ENCODE measurements at places on chromosomes 4 and X.

DNA sequence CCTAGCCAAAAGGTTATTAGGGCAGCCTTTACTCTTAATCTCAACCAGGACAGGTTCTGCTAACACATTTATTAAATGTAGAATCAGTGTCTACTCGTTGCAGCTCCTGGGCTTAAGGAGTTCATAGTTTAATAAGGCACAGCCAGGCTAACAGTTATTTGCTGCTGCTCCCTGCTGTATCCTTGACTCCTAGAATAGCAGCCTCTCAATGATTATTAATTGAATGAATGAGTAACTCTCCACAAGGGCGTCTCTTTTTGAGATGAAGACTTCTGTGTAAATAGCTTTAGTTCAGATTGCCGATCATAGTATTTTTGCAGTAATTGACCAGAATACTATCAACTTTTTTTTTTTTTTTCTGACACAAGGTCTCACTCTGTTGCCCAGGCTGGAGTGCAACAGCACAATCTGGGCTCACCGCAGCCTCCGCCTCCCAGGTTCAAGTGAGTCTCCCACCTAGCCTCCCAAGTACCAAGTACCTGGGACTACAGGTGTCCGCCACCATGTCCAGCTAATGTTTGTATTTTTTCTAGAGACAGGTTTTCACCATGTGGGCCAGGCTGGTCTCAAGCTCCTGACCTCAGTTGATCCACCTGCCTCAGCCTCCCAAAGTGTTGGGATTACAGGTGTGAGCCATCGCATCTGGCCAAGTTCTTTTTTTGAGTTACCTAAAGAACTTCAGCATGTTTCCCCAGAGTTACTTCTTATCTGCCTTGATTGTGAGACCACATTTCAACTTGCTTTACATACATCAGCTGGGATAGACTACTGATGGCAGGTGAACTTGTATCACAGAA is 2.9 kb downstream of the UGDH start:
- DNase-seq, result no peak

DNA sequence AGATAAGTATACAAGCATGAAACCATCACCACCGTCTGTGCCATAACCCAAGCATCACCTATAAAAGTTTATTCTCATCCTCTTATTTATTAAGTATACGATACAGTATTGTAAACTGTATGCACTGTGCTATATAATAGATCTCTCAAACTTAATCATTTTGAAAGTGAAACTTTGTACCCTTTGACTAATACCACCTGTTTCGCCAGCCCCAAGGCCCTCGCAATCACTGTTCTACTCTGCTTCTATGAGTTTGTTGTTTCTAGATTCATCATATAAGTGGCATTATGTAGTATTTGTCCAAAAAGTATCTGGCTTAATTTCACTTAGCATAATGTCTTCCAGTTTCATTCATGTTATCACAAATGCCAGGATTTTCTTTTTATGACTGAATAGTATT is 72.1 kb upstream of the DOCK11 start:
- DNase-seq, result no peak

DNA sequence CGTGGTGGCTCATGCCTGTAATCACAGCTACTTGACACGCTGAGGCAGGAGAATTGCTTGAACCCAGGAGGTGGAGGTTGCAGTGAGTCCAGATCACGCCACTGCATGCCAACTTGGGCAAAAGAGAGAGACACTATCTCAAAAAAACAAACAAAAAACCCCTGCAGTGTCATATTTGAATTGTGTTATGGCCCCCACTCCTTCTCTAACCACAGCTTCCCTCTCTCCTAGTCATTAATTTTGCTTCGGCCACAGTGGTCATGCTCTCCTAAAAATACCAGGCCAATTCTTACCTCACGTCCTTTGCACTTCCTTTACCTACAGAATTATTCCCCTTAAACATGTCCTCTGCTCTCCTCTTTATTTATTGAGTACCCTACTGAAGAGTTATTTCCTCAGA is 206.1 kb downstream of the PPP3CA start:
- no peak for DNase-seq

DNA sequence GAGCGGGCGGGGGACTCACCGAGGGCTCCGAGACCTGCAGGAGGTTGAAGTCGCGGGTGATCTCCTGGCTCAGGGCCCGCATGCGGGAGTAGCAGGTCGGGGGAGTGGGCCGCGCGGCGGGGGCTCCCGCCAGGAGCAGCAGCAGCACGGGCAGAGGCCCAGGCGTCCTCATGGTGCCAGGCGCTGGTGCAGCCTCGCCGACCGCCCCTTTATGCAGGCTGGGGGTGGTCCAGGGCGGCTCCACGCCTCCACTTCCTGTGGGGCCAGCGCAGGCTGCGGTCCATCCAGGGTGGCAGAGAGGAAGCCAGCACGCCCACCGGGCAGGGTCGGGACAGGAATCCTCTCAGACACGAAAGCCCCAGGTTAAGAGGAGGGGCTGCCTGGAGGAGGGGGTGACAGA is at the start of gene CYTL1:
TSS of gene CYTL1 (minus strand) at position 185 of the 400 bp plus-strand sequence. CDS start at position 172, 13 bp downstream.
- no peak for DNase-seq

- no peak for DNase-seq
Observed at GRCh38 chrX:16451334-16451733, 198.6 kb upstream of the S100G start.

GRCh38 chr4:98626350-98626749 is 32.1 kb downstream of the TSPAN5 start:
- peak; percentile 41 for DNase-seq

DNA sequence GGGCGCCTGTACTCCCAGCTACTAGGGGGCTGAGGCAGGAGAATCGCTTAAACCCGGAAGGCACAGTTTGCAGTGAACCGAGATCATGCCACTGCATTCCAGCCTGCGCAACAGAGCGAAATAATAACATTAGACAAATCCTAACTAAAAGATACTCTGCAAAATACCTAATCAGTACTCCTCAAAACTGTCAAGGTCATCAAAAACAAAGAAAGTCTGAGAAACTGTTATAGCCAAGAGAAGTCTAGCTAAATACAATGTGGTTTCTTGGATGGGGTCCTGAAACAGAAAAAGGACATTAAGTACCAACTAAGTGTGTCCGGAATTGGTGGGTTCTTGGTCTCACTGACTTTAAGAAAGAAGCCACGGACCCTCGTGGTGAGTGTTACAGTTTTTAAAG is 14.6 kb upstream of the ACSL4 start:
- DNase-seq, result no peak

- DNase-seq, result no peak
Observed at GRCh38 chrX:52852110-52852860, 15.6 kb downstream of the XAGE3 start.

- no peak for DNase-seq
Observed at GRCh38 chr4:81921751-81922159, 450.0 kb upstream of the RASGEF1B start.

GRCh38 chr4:137961051-137961438 is 281.1 kb downstream of the SLC7A11 start:
- peak; percentile 10 for DNase-seq

- DNase-seq, result no peak
Observed at GRCh38 chrX:86137071-86137470, 11.2 kb upstream of the DACH2 start.

GRCh38 chr4:73446336-73446938 is 10.4 kb downstream of the AFP start:
- peak; percentile 10 for DNase-seq

DNA sequence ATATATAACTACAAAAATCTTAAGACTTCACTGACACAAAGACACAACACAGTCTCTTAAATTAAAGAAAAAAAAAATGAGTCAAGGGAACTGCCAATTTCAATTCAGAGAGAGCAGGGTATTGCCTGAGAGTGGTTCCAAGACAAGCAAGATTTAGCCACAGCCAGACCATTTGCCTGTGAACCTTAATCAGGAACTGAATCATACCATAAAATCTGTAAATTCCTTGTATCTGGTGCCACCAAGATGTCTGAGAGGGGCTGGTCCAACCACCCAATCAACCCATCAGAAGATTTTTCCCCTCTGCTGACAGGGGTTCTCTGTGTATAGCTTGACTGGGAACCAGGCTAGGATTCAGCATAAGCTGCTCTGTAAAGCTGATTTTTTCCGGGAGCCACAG is 159.2 kb downstream of the CPEB2 start:
- DNase-seq, result no peak

DNA sequence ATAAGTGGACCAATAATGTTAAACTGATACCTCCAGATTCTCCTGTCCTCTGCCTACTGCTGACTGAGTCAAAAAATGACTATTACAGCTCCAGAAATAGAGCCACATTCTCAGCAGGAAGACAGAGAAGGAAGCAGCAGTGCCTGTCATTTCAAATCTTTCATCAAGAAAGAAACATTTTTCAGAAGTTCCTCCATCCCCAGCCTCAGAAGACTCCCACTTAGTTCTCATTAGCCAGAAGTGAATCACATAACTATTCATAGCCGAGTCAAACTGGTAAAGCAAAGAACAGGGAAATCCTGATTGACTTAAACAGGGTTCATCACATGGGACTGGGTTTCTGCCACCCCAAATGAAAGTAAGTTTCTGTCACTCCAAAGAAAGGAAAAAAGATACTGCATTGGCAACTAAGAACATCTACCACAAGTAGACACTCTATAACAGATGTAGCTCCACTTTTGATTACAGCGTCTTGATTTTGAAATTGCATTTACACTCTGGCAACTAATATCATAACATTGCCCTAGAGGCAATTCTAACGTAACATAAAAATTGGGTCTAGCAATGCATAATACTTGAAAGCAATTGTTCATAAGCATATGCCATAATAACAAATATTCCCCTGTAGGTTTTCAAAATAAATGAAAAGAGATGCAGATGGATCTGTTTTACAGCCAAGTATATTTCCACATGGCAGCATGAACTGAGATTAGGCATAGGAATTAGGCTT is 599.8 kb downstream of the GALNTL6 start:
- DNase-seq, result no peak

DNA sequence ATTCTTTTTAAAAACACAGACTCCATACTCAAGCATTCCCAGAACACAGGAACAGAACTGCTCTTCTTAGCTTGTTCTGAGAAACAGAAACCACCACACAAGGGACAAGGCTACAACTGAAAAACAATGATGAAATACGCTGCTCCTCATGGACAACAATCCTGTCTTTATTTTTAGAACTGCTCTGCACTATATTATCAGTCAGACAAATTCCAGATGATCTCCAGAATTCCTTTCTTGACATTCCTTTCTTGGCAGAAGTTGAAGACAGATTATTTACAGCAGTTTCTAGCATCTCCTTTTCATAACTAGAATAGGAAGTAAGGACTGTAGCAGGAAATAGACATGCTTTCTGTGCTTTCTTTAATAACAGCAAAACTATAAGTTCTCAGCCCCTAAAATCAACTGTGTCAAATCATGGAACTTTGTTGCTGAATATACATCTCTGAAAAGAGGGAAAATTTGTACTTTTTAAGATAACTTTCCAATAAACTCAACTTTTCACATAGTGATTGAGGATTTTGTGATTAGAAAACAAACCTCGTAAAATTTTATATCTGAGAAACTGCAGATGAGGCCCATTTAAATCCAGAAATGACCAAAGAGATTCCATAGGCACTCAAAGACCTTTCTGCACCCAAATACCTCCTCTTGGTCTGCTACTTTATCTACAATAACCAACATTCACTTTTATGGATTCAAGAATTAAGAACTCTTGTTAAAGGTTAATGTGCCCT is 35.9 kb downstream of the ANTXR2 start:
- no peak for DNase-seq

- no peak for DNase-seq
Observed at GRCh38 chrX:31836479-31836878, 764.6 kb upstream of the FTHL17 start.

GRCh38 chr4:104756837-104757236 is 262.1 kb upstream of the CXXC4 start:
- no peak for DNase-seq

GRCh38 chr4:53889326-53890055 is 174.9 kb downstream of the CHIC2 start:
- no peak for DNase-seq

DNA sequence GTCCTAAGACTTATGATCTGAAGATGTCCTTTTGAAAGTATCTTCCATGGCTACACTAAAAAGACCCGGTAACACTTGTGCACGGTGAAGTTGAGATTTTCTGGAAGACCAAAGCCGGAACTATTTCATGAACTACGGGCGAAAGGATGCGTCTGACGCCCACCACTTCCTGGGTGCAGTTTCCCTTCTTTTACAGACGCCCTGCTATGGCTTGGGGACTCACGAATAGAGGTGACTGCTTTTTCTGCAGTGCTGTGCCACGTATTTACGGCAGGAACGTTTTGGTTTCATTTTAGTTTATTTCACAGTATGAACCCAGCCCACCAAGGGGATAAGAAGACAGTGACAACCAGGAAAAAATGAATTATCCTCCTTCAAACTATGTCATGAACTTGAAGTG is 180.4 kb downstream of the AFAP1 start:
- DNase-seq, result no peak

DNA sequence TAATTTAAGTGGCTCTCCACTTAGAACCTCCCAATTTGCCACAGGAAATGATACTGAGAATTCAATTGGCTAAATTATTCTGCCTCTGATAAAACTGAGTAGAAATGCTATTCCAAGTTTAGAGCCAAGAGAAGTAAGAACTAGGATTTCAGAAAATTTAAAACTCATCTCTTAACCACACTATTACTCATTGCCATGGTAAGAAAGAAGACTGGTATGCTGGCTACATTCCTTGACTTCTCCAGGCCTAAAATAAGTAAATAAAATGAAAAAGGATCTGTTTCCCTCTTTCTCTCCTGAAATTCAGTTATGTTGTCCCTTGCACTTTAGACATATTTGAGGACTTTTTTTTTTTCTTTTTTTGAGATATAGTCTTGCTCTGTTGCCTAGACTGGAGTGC is 23.3 kb downstream of the ZNF280C start:
- DNase-seq, result no peak

GRCh38 chrX:15274946-15275345 is 5.1 kb upstream of the ASB9 start:
- no peak for DNase-seq

DNA sequence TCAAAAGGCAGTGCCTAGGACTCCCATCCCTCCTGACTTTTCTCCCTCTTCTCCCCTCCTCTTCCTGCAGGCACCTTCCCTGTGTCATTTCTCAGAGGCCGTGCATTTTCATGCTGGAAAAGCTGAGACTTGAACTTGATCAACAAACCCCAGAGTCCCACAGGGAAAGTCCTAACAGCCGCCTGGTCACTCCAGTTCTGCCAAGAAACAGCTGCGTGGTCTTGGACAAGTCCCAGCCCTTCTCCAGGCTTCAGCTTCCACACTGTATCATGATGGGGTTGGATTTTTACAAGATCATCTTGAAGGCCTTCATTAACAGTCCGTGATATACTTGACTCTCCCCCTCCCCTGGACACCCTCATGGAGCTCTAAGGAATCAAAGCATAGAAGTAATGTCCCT is 366.0 kb downstream of the BCOR start:
- DNase-seq, result no peak

DNA sequence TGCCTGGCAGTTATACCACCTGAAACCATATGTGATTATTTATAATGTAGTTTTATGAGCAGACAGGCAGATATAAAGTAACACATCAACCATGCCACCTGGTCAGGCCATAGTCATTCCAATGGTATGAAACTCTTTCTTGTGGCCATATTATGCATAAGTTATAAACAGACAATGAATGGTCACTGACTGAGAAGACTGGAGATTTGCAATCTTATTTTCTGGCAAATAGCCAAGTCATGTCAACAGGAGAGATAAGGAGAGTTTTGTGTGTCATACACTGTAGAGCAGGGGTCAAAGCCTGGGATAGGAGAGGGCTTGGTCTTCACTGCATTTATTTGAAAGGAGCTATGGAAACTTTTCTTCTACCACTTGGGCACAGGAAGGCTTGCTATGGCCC is 29.5 kb downstream of the SORBS2 start:
- DNase-seq, result peak; percentile 26

Data from HTR-8/SVneo (cell line).